ENCODE measurements at places on chromosomes 3 and 15.

DNA sequence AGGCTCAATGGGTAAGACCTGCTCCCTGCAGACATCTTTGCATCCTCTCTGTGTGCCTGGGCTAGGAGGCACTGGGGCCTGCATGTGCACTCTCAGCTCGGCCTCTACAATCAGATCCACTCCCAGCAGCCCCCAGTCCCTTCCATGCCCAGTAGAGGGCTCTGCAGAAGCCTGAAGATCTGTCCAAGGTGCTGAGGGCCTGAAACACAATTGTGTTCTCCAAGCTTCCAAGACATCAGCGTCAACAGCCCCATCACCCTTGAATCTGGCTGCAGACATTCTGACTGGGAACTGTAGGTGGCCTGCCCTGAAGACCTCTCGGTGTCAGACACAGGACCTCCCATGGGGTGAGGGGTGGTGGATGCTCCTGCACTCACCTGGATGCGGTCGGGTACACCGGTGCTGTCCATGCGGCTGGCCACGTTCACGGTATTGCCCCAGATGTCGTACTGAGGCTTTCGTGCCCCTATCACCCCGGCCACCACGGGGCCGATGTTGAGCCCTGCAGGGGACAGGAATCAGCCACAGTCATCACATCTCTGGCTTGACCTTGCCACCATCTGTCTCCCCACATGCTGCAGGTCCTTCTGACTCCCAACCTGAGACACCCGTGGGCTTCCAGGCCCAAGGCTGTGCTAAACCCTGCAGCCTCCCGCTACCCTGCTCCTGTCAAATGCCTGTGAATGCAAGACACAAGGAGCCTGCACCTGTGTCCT lies 84.7 kb downstream of the SEC22A start:
- peak; percentile 79 for DNase-seq

- DNase-seq: peak; percentile 84
These were observed 12.1 kb upstream of the ALAS1 start for GRCh38 chr3:52185837-52186236.

GRCh38 chr3:84066915-84067314 lies 891.9 kb upstream of the CADM2 start:
- no peak for DNase-seq

DNA sequence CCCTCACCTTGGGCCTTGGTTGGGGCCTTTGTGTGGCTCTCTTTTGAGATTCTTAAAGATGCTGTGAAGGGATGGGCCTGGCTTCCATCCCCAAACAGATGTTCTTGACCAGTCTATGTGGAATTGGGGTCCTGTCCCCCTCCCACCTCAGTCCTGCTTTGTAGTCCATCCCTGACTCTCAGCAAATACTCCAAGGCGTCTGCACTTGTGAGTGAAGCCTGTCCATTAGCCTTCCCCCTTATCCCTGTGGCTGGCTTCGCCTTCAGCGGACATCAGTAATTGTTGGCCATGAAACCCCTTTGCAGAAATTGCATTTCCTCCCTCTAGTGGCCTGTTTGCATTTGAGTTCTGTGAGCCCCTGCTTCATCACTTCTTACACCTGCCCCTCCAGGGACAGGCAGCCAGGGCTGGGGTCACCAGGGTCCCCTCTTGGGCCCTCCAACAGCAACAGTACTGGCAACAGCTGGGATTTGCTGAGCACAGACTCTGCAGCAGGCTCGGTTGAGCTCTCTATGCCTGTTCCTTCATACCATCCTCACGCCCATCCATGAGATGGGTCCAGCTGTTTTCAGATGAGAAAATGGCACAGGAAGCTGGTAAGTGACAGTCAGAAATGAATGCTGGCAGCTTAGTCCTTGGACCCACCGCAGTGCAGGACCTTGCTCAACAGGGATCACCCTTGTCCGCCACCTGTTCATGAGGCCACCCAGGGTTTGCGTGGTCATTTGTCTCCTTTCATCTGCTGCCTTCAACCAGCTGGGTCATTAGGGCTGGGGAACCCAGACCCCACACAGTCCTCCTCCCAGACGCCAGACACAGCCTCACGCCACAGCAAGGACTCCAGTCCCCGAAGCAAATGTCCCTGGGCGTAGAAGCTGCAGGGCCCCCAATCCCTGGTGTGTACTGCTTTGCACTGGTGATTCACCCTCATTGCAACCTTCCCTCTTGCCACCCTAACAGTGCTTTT lies 8.9 kb upstream of the LRRK1 start:
- DNase-seq: no peak
